NCI-H1694 (cell line): ENCODE measurements at places on chromosomes 3 and 15.

- DNase-seq, result no peak
These were observed 31.5 kb upstream of the LAMP3 start for GRCh38 chr3:183193762-183194689.

- DNase-seq, result peak; percentile 58
These were observed 5.9 kb upstream of the CALML4 start for GRCh38 chr15:68210821-68211655.

- DNase-seq, result no peak
These were observed 233.5 kb downstream of the IL20RB start for GRCh38 chr3:137191133-137191923.

DNA sequence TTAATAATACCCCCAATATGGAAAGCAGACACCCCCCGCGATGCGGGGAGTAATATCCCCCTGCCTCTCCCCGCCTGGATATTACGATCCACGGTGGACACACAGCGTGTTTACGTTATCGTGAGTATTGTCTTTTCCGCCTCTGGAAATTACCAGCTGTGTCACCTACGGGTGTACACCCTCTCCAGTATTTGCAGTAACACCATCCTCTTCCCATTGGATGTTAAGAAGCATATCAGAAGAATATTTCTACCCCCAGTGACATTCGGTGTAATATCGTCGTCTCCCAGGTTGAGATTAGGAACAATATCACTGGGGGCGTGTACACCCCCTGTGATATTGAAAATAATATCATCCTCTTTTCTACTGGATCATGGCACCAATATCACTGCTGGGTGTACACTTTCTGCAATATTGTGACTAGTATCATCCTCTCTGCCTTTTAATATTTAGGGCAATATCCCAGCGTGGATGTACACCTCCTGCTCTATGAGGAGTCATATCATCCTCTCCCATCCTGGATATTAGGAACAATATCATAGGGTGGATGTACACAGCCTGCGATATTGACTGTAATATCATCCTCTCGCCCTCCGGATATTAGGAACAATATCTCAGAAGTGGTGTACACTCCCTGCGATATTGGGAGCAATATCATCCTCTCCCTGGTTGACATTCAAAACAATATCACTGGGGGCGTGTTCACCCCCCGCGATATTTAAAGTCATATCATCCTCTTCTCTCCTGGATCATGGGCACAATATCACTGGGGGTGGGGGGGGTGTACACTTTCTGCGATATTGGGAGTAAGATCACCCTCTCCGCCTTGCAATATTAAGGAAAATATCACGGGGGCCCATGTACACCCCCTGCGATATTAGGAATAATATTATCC, 20.3 kb upstream of the BMF start:
- no peak for DNase-seq

GRCh38 chr15:62027263-62027565, 33.0 kb downstream of the VPS13C start:
- DNase-seq, result no peak
